Dermis blood vessel endothelial cell (primary cell): ENCODE measurements at places on chromosomes 16 and 17. TPM values are rescaled to one million over a fixed set of nuclear protein-coding genes. Genes with fewer than 3 reads are reported as not detected.
A peak's percentile ranks its signal among the peaks of the same experiment; 100 is the strongest.

FBXW10 gene
- total RNA-seq, result not detected in 2 replicates

- no peak for DNase-seq
Measured at GRCh38 chr17:20207262-20207985, 198.3 kb downstream of the SPECC1 start.

CRHR1 gene
- total RNA-seq, result not detected in 2 replicates

DNA sequence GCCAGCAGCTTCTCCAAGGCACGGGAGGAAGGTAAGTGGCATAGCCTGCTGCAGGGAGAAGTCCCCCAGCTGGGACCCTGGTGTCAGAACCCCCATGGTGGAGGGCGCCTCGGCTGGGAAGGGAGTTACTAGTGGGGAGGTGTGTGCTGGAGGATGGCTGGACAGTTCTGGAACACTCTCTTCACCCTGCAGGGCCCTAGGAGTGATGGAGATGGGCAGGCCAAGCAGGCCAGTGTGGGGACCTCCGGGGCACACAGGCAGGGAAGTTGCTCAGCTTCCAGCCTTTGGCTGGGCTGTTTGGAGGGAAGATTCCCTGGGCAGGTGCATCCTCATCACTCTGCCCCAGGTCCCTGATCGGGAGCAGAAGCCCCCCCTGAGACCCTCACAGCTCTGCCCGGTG lies 696 bp downstream of the C17orf99 start:
- DNase-seq, result no peak

- DNase-seq, result peak; percentile 87
Measured at GRCh38 chr16:4116325-4117249, at the start of gene ADCY9. ADCY9 (minus strand) TSS chr16:4116442; CDS start chr16:4115442, 1,000 bp downstream.

DNA sequence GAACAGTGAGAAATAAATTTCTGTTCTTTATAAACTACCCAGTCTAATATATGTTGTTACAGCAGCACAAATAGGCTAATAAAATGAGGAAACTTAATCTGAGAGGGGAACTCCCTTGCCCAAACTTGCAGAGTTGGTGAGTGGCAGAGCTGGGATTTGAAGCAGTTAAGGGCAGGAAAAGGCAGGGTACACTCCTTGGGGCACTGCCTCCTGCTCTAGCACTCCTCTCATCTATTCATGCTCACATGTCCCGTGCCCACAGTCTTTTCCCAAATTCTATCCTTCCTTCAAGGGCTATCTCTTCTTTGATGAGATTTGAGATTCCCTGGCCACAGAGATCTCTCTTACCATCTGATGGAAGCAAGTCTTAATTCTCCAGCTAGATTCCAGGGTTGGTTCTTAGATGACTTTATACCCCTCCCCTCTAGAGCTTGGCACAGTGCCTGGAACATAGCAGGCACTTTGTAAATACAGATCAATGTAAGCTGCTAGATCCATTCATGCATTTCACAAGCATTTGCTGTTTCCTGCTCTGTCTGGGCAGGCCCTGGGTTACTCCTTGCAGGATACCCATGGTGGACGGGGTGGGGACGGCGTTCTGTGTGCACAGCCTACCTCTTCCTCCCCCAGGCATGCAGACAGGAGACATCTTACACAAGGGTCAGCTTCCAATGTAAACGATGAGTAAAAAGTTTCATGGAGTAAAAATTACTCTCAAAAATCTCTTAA lies 39.2 kb upstream of the ABCC12 start:
- DNase-seq, result peak; percentile 43

P2RX5 gene
- 0.23 and 0.51 TPM in 2 replicates for total RNA-seq

- peak; percentile 32 for DNase-seq
Measured at GRCh38 chr17:40348562-40349476, 15.7 kb downstream of the GJD3 start.

DNA sequence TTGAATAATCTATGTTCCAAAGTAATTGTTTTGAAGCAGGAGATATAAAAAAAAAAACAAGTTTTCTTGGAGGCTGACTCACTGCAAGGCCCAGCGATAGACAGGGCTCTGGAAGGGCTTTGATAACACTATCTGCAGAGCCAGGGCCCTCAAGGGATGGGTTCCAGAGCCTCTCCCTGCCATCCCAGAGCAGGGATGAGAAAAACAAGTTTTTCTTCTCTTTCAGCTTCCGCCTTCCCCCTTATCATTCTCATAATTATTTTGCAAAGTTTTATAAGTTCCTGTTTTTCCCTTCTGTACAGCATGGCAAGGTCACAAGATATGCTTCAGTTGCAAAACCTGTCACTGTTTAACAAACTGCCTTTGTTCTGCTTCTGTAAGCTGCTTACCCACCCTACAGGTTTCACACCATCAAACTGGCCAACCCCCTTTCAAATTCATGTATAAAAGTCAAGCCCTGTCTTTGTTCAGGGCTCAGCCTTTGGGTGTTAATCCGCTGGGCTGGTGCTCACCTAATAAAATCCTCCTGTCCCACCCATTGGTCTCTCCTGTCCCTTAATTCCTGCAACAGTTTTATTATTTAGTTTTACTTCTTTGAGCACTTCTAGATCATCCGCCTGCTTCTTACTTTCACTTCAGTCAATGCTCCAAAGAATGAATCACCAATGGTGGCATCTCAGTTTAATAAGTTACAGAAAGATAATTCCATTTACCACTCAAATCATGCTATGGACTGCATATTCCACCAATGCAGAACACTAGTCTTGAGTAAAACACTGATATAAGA lies 5.6 kb upstream of the THUMPD1 start:
- no peak for DNase-seq

GRCh38 chr16:85209526-85210121 lies 97.4 kb upstream of the CIBAR2 start:
- DNase-seq, result no peak

GRCh38 chr17:32529604-32530003 lies 42.8 kb downstream of the CDK5R1 start:
- no peak for DNase-seq

- no peak for DNase-seq
Measured at GRCh38 chr16:80314042-80314441, 226.8 kb upstream of the DYNLRB2 start.

NLGN2 gene
- 2.7 and 5.5 TPM in 2 replicates for total RNA-seq

- no peak for DNase-seq
Measured at GRCh38 chr16:70809392-70810060, 8.6 kb upstream of the VAC14 start.

GRCh38 chr16:54591816-54592246 lies 305.2 kb upstream of the IRX3 start:
- DNase-seq, result no peak

- DNase-seq, result peak; percentile 88
Measured at GRCh38 chr16:70685938-70686375, at the start of gene MTSS2. MTSS2 (minus strand) TSS chr16:70686053; CDS start chr16:70685791, 262 bp downstream.

DNA sequence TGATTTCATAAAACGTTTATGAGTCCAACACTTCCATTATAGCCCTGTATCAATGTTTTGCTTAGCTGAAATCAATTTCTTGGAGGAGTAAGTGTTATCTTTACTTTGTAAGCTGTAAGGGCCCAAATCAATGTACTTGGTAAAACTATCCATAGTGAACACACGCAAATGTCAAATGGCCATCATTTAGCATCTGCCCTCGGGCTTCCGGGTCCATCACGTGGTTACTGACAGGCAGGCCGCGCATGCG lies 687 bp upstream of the NARF start:
- DNase-seq, result no peak
